Chondrocyte (in vitro differentiated cells): ENCODE measurements at places on chromosomes 13 and 19.

GRCh38 chr19:4622695-4623421 lies 16.5 kb upstream of the TNFAIP8L1 start:
- no peak for DNase-seq

GRCh38 chr13:29888306-29888705 lies 37.9 kb upstream of the UBL3 start:
- DNase-seq = no peak

DNA sequence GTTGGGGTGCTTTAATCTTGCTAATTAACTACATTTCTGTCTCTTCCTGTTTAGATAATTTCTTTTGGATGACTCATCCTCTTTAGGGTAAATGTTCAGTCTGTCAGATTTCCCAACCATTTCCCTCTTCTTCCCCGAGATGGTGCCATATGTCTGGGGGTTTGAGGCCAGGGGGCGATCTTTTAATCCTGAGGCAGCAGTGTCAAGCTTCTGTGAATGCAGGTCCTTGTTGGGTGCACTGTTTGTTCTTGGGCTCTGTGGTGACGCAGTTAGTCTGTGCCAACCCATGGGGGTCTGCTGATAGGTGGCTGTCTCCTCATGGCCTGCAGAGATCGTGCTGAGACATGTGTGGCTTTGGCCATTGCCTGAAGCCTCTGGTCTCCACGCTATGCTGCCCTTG lies 420.4 kb downstream of the NDFIP2 start:
- DNase-seq = no peak

- no peak for DNase-seq
Observed at GRCh38 chr19:17118957-17119356, 43.4 kb downstream of the MYO9B start.

DNA sequence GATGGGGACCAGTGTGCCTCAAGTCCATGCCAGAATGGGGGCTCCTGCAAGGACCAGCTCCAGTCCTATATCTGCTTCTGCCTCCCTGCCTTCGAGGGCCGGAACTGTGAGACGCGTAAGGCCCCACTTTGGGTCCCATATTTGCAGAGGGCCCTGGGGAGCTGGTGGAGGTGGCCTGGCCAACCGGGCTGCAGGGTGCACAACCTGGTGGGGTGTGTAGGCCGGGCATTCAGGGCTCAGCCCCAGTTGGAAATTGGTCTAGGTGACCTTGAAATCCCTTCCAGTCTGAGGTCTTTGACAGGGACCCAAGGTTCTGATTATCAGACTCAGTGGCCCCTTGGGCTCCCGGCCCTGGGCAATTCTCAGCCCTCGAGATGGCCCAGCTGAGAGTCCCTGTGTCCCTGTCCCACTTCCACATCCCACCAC lies 8.3 kb downstream of the F7 start:
- DNase-seq = no peak

GRCh38 chr13:66673401-66673800 lies 556.7 kb downstream of the PCDH9 start:
- DNase-seq = no peak

- peak; percentile 97 for DNase-seq
Observed at GRCh38 chr19:57279418-57280164, 694 bp upstream of the ZNF460 start.

- no peak for DNase-seq
Observed at GRCh38 chr13:51303063-51303552, 36.4 kb upstream of the SERPINE3 start.

DNA sequence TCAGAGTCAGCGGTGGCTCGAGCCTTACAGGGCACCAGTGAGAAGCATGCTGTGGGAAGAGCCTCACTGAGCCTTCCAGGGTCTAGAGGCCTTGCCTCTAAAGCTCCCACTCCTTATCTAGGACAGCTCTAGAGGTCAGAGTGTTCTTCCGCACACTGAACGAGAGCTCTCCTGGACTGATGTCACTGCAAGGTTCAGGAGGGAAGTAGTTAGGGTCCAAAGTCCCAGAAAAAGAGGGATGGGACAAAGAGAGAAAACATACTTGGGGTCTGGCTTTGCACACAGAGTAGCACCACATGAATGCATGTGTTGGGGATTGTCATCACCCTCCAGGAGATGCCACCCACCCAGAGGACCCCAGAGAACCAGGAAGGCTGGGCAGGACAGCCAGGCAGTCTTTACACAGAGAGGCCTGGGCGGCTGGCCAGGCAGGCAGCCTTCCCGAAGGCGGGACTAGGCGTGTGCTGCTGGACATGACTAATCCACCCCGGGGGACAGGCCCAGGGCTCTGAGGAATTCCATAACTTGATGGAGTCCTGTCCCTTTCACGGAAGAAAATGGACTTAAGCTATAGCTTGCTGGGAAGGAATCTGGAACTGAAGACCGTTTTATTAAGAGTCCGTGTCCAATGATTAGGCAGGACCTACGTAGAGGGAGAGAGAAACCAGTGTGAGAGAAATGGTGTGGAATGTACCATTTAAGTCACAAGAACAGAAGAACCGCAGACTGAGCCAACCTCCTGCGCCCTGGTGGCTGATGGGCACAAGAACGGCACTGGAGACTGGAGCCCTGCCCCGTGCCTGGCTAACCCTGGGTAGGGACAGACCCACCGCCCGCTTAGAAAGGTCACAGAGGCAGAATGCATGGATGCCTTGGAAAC lies 16.6 kb upstream of the EPHX3 start:
- DNase-seq = no peak

- DNase-seq = no peak
Observed at GRCh38 chr13:27083183-27083582, 88.4 kb downstream of the USP12 start.

- no peak for DNase-seq
Observed at GRCh38 chr19:1455336-1456120, 5.6 kb downstream of the APC2 start.

DNA sequence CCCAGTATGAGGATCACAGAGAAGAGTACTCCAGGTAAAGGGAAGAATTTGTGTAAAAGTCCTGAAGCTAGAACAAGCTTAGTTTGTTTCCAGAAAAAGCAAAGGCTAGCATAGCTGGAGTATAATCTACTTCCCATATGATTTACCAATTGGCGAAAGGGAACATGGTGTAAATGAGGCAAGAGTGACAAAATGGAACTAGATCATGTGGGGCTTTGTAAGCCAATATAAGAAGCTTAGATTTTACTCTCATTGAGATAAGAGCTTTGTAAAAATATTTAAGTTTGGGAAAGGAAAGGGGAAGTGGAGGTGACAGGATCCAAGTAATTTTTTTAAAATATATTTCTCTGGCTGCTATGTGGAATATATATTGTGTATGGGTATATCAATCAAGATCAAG lies 234.9 kb downstream of the KCTD12 start:
- DNase-seq = no peak

DNA sequence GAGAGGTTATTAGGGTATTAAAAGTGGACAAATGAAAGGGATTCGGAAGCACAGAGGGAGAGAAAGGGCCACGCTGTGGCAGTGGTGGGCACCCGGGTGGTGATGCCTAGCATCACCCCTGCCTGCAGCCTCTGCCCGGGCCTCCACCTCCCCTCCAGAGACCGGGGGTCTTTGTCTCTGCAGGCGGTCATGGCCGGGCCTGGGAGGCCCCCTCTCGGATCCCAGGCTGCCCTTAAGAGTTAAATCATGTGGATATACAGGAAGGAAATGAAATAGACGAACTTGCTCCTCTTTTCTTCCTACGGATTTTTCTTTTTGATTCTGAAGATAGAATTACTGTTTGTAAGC lies 319.6 kb downstream of the ZNF536 start:
- DNase-seq = no peak

GRCh38 chr19:51070334-51071094 lies 5.6 kb upstream of the KLK13 start:
- no peak for DNase-seq

DNA sequence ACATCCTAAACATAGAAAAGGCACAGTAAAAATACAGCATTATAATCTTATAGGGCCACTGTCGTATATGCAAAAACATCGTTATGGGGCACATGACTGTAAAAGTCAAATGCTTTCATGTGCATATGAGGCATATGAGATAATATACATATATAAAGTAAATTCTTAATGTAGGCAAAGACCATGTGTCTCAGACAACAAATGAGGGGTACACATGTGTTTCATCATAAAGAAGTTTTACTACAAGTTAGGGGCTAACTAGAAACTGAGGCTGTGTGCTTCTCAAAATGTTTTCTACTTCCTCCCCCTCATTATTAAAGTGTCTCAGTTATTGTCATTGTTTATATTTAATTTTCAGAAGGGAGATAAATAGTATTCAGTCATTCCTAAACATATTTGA lies 309.6 kb downstream of the SHISA2 start:
- DNase-seq = no peak

- DNase-seq = no peak
Observed at GRCh38 chr13:24511019-24511815, 1.4 kb downstream of the PARP4 start.

GRCh38 chr13:33775339-33776108 lies 42.4 kb upstream of the RFC3 start:
- no peak for DNase-seq

DNA sequence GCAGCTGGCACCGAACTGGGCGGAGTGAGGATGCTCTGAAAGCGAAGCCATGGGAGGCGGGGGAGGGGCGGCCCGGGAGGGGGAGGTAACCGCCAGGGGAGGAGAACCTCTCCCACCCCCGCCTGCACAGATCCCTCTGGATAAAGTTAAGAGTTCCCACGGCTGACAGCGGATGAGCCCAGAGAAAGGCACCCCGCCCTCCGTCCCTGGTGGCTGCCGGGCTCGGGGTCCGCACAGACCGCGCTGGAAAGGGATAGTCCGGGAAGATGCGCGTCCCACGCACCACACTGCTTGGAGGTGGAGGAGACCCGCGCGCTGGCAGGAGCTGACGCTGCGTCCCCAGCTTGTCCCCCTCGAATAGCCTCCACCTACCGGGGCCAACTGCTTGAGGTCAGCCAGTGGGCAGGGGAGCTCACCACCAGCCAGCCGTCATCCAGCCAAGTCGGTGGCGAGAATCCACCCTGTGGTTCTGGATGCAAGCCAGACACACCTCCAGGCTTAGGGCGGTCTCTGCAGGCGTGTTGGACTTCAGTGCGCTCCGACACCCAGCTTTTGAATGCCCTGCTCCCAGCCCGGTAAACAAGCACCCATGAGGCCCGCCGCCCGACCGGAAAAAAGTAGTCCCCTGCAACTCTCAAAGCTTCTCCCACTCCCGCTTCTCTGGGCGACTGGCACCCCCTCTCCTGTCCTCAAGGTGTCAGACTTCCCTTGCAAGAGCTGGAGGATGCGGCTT lies at the start of gene TRPC4:
Gene TRPC4 (minus strand): TSS at position 17 of the 733 bp plus-strand sequence. CDS start 86,439 bp downstream, outside the sequence.
- peak; percentile 90 for DNase-seq

- no peak for DNase-seq
Observed at GRCh38 chr19:11338569-11339253, 746 bp downstream of the RAB3D start.

DNA sequence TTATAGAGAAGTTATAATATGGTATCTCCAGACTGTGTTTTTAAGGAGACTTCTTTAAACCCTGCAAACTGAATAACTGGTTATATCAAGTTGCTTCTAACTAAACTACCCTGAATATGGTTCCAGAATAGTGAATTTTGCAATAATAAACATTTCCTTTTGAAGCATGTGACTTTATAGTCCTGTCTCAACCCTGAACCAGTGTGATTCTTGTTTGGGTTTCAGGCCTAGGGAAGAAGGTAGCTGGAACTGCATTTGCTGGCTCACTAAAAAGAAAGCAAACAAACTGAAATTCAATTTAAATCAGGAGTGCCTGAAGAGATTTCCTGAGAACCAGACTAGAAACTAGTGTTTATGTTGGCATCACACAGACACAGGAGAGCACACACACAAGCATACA lies 4.9 kb downstream of the ARHGEF7 start:
- no peak for DNase-seq

DNA sequence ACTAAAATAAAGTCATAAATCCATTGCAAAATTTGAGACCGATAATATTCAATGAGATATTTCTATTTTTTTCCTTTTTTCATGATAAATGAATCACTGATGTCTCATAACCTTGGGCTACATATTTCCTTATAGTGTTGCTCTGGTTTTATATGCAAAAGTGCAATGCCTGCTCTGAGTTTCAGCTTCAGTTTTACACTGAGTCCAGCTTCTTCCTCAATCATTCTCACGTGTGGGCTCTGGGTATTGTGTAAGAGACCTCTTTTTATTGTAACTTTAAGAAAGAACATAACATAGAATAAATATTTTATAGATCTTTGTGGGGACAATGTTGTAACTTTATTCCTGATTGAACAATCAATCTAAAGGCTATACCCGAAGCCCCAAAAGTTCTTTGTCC lies 280.2 kb upstream of the EDNRB start:
- no peak for DNase-seq

DNA sequence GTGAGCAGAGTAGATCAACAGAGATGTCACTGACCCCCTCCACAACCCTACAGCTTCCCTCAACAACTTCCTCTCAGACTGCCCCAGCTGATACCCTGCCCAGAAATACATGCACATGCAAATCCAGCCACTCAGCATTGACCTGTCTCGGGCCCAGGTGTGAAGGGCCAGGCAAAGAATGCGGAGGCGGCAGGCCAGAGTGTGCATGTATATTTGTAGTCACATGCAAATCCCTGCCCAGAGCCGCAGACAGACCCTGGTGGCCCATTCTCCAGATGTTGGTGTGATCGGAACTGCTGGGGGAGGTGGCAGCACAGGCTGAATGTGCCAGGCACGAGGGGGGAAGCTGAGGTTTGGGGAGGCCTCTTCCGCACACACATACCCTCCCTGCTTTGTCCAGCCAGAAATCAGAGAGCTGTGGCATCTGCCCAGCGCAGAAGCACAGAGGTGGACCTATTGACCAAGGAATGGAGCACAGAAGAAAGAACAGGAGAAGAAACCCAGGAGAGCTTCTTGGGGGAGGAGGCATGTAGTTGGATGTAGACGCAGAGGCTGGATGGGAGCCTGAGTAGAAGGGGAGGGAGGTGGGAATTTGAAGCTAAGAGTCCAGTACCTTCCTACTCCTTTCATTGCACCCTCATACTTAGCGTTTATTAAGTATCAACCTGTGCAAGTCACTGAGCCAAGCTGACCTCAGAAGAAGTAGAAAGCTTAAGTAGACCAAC lies 14.4 kb downstream of the MEF2B start:
- no peak for DNase-seq

DNA sequence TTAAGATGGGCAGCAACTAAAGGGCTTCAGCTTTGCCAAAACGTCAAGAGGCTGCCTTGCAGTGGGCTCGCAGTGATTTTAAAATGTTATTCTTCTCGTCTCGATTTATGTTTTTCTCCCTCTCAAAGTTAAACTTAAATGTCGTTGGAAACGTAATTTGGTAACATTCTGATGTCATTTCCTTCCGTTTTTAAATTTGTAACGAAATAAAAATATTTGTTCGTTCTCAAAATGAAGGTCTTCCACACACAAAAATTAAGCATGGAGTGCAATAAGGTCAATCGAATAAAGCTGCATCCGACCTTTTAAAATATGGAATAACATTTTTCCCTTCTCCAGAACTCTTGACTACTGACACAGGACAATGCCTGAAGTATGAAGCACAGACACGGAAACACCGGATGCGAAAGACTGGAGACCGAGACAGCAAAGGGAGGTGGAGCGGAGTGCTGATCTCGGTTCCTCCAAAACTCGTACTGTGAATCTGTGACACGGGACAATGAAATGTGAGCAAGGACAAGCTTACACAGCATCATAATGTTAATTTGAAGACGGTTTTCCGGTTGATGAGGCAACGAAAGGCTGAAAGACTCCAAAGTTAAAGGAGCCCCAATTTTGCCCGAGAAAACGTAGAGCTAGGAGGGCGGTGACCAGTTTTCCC lies 850 bp downstream of the MTMR6 start:
- DNase-seq = no peak
